ENCODE measurements at places on chromosomes 1 and 21.
A peak's percentile ranks its signal among the peaks of the same experiment; 100 is the strongest.

DNA sequence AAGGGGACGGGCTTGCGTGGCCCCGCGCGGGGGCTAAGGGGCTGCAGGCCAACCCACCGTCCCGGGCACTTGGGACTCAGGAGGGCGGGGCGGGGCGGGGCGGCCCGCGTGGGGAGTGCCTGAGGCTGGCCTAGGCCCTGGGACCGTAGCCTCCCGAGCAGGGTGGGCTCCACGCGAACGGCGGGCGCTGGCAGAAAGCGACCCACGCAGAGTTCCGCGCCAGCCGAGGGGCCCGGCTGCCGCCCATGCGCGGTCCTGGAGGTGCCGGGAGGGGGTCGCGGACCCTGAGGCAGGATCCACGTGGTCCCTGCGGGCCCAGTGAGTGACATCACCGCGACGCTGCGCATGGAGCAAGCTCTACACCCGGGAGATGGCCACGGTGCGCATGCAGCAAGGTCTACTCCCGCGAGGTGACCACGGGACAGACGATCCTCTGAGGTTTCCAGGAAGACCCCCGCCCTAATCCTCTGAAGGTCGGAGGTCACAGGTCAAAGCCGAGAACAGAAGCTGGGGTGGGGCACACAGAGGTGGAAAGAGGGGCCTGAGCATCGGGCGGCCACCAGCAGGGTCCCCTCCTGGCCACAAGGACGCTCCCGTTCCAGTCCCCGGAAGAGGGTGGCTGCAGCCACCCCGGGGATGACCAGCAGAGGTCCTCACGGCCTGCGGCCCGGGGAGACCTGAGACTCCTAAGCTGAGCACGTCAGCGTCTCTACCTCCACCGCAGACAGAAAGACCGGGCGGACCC lies 13.5 kb upstream of the SLC19A1 start:
- DNase-seq, result peak; percentile 35

- DNase-seq, result no peak
These were observed 9.1 kb downstream of the SH3GLB1 start for GRCh38 chr1:86713477-86713876.

- peak; percentile 30 for DNase-seq
These were observed 40.4 kb downstream of the DAP3 start for GRCh38 chr1:155729031-155729898.

DNA sequence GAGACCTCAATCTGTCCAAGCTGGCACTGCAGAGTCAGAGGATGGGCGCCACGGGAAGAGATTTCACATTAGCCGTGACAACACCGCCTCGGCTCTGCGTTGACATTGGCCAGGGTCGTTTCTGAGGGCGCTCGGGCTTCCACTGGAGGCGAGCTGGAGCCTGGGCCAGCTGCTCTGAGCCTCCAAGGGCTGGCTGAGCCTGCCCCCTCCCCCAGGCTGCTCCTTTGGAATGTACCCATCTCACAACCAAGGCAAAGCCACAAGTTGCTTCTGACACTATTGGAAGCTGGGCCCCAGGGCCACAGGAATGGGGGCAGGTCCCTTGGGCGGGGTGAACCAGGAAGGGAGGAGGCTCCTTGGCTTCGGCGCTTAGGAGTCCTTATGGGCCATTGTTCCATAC lies 12.7 kb downstream of the GPR3 start:
- DNase-seq, result no peak

DNA sequence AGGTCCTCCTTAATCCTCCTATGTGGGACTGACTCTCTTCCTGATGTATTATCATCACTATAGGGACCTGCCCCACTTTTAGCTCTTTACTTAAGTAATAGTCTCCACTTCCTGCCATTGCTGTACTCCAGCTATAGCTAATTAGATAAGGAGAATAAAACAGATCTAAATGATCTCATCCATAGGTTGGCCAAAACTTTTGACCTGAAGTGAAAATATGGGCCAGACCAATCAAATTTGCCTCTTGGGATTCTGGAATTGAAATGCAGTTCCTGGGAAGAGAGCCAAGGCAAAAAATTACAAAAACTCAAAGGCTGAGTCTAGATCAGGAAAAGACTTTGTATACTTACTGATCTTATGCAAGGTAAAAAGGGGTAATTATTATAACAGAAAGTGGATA lies 36.1 kb upstream of the PDE4B start:
- DNase-seq, result no peak

DNA sequence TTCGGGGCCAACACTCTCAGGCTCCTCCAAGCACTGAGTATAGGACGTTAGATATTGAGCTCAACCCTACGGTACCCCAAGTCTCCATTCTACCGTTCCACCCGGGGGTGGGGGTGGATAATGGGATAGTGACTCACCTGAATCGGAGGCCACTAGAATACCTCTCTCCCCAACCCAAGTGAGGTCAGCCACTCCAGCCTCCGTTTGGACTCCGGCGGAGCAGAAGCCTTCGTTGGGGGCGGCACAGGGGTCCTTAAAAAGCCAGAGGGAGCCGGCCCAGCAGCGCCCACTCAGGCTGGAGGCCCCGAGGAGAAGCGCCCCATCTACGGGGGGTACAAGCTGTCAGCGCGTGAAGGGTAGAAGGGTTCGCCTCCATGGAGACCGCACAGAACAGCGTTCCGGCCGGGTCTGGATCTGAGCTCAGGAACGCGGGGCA lies 556 bp downstream of the WDR77 start:
- no peak for DNase-seq

DNA sequence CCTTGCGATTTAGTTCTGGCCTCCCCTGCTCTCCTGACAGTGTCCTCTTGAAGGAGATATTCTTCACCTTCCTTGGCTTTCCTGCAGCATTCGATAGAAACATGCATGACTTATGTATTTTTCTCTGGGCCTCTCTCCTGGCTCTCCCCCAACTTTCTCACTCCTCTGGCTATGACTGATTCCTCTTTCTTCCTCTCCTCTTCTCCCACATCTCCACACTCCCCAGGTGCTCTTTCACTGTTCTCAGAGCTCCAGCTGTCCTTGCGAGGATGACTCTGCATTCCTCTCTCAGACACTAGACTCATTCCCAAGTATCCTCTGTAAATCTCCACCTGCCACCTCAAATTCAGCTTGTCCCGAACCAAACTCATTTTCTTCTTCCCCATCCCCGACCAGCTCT lies 18.0 kb downstream of the LRRC42 start:
- no peak for DNase-seq

DNA sequence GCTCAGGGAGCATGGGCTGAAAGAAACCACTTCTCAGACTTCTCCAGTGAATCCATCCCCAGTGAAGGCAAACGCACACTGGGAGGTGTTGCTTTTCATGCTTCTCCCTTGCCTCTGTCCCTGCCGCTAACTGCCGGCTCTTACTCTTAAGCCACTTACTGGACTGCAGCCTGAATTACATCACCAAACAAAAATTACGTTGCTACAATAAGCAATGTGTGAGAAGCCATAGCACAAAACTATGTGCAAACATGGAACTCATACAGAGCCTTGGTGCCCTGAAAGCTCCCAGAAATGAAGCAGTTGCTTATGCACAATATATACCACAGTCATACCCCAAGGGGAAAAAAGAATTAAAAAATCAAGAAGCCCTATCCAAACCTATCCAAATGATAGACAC lies 375.2 kb downstream of the KCNH1 start:
- no peak for DNase-seq

DNA sequence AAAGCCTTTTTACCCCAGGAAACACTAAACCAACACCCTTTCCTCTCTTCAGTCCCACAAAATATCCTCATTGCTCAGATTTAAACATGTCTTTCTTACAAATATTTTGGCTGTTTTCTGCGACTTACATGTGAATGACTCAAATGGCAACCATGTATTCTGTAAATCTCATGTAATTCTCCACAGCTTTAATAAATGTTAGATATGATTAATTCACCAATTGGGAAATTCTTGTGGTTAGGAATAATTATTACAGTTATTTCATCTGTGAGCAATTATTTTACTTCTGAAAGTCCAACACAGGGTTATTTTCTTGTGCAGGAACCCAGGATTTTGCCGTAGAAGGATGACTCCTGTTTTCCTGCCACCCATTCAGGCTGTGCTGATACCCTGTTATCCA lies 431.5 kb downstream of the LMO4 start:
- no peak for DNase-seq

DNA sequence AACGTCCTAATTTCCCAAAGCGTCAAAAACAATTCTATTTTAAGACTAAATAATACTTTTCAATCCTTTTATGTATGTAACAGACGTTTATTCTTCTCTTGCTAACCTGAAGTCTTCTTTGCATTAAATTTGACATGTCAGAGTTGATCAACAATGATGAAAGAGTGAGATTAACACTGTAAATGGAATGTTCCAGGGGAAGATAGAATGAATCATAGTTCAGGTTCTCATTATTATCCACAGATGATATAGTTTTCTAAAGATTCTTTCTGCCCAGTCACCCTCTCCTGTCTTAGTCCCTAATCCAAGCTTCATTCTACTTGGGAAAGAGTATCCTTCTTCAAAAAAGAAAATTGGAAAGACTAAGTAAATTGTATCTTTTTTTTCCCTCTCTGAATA lies 38.9 kb downstream of the SDCCAG8 start:
- DNase-seq, result no peak

GRCh38 chr1:34101151-34101550 lies 63.9 kb downstream of the CSMD2 start:
- DNase-seq, result no peak

- DNase-seq, result no peak
These were observed at the start of gene SLAMF6 for GRCh38 chr1:160522622-160523345. Gene SLAMF6, minus strand, starts transcription at chr1:160523255. Its CDS starts 63 bp downstream, at chr1:160523192.

GRCh38 chr1:61141288-61142042 lies 59.1 kb downstream of the NFIA start:
- DNase-seq, result peak; percentile 62

DNA sequence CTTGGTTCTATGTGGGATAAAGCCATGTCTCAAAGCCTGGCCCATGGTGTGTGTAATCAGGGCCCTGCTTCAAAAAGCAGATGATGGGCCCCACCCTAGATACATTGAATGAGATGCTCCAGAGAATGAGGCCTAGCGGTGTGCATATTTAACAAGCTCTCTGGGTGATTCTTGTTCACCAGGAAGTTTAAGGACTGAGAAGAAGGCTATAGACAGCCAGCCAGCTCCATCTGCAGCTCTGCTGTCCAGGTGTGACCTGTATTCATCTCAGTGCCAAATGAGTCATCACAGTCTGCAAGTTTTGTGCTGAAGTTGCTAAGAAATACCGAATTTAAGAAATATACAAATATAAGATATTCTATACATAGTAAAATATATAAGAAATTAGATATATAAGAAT lies 182.0 kb upstream of the RUNX1 start:
- peak; percentile 40 for DNase-seq

DNA sequence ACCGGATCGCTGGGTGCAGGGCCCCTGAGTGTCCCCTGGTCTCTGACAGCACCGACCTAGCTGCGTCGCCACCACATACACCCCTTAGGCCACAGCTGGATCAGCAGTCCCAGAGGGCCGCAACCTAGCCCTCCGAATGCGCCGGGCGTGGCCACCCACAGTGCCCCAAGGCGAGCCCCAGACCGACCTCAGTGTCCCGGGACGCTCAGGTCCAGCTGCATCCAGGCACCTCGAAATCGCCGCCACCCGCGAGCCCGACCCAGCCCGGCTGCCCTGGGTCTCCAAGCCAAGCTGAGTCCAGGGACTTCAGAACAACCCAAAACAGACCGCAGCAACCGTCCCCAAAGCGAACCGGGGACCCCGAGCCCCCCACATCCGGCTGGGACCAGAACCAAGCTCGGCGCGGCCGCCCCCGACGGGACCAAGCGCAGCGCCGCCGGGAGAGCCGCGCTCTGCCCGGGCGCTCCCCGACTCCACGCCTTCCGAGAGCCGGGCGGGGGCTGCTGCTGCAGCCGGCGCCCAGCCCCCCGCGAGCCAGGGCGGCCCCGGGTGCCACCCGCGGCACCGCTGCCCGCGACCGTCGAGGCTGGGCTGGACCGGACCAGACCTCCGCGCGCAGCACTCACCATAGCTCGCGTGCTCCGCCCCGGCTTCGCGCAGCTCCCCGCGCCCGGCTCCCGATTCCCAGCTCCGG lies 54.6 kb upstream of the ECE1 start:
- DNase-seq, result no peak

GRCh38 chr1:233355841-233356704 lies 28.5 kb downstream of the MAP3K21 start:
- no peak for DNase-seq

DNA sequence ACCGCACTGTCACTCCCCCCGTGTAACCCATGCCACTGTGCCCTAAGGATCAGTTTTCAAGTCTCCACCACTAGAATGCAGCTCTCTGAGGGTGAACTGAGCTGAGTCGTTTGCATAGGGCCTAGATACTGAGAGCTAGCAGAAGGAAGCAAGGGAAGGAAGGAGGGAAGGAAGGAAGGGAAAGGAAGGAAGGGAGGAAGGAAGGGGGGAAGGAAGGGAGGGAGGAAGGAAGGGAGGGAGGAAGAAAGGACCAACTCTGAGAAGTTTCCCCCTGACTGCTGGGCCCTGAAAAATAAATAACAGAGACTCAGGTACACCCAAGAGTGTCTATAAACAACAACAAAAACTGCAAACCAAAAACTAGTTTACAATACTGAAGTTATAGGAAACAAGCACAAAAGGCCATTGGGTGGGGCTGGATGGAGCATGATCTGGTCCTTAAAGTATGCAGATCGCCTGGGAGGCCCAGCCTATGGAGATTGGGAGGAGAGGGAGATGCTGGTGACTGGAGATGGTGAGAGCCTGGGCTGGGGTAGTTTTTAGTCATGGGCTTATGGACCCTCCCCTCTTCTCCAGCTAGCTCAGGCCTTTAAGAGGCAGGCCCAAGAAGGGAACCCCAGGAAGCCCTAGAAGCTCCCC lies 1.7 kb upstream of the MRPS15 start:
- DNase-seq, result no peak

GRCh38 chr1:107430540-107431228 lies 289.8 kb downstream of the NTNG1 start:
- DNase-seq, result no peak

DNA sequence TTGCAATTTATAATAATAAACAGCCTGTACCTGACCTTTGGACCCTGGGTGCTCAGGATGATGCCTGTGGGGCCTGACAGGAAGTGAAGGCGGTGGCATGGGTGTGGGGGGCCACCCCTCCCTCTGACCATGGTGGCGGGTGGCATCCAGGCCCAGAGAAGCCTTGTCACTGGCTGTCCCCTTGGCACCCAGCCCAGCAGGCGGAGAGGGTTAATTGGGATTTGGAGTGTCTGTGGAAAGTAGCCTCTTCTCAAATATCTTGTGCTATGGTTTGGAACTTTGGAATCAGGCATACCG lies 20.5 kb downstream of the SOX13 start:
- peak; percentile 65 for DNase-seq

- no peak for DNase-seq
These were observed 114.5 kb upstream of the LYPLAL1 start for GRCh38 chr1:219058891-219059820.

DNA sequence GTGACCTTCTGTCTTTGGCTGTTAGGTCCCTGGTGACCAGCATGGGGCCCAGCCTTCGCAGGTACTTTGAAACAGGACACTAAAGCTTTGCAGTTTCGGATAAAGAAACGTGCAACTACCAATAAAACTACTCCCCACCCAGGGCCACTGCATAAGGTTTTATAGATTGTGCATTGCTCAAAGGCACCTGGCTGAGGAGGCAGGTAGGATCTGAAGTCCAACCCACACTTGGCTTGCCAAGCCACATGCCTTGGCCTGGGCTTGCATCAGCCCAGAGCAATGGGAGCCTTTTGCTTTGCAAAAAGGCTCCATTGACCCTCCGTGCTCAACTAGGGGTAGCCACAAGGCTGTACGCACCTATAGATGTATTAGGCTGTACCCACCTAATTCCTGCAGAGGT lies 84.4 kb upstream of the SYT6 start:
- no peak for DNase-seq

Data from DMS153 (cell line).